ENCODE measurements at places on chromosomes 2 and 18.

DNA sequence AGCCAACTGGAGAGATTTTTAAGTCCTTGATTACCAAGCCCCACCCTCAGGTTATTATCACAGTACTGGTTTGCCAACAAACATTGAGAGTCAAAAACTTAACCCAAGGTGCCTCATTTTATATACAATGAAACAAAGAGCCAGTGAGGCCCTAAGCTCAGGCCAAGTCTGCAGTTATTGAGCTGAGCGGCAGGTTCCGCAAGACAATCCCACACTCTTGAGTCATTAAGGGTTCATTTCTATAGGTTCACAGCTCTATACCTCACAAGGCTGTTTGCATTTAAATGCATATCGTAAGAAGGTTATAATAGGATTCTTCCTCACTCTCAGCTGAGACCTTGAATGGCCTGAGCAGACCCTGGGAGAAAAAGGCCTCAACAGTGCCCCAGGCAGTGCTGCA, 268.4 kb upstream of the RGPD4 start:
- no peak for DNase-seq

DNA sequence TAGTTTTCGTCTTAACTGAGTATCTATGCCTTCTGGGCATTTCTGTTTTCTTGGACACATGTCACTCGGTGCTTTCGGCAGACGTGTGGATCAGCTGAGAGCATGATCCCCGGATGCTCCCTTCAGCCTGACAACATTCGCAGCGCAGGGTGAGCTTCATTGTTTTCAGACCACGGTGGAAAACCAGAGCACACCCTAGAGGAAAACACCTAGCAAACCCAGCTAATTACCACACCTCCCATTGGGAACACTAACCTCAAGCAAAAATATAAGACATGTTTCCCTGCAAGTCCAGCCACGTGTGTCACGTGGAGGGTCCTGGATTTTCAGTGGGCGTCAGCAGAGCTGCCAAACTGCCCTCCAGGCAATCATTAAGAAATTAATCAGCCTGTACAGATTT, 31.0 kb downstream of the ANKRD29 start:
- no peak for DNase-seq

DNA sequence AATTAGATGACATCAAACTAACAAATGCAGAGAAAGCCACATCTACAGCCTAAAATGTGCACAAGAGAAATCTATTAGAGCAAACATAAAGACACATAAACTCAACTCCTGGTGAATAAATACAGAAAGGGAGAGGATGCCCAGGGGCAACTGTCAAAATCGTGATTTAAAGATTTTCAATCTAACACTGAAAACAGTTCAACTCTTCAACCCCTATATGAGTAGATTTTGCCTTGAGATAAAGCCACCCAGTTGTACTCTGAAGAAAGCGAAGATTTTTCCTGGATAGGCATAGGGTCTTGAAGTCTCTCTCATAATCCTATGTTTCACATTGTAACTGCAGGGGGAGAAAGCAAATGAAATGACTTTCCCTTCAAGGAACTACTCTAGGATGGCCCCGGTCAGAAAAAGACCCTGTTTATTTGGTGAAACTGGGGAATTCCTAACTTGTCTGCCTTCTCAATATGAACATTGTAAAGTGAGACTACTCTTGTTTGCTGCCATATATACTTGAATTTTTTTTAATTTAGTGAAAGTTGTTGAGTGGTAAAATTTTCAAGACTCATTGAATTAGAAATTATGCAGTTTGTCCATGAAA, 226.7 kb downstream of the ERBB4 start:
- DNase-seq, result no peak

GRCh38 chr18:76564117-76564516, 69.1 kb upstream of the ZNF516 start:
- DNase-seq, result no peak

- DNase-seq, result no peak
Observed at GRCh38 chr2:151649966-151650365, 84.3 kb downstream of the NEB start.

GRCh38 chr18:79645291-79645983, 34.2 kb upstream of the CTDP1 start:
- no peak for DNase-seq

DNA sequence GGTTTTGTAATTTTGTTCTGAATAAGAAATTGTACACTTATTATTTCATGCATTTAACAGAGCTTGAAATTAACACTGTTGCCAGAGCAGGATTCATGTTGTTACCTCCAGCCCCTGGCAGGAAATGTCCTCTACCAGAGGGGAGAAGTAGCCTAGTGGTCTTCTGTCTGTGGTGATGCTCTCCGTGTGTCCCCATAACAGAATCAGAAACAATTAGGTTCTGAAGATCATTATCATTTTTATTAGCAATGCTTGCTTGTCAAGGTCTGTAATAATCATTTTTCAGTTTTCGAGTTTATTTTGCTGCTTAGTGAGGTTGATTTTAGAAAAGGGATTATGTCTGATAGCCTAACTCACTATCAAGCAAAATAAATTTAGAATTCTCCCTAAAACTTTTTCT, 116.6 kb upstream of the CNTNAP5 start:
- no peak for DNase-seq

DNA sequence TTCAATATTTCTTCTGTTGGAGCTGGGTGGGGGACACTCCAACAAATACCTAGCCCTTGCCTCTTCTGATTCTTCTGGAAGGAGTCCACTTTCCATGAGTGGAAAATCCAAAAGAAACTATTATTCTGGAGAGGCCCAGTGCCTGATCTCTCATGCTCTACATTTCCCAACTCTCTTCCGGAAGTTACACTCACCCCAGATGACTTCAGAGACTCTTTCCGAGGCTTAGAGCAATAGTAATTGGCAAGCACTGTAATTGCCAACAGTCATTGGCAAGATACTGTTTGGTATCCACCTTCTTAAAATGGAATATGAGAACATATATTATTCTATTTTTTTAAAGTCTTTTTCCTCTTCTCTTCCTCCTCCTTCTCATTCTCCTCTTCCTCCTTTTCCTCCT, 60.5 kb upstream of the CYRIA start:
- DNase-seq, result no peak

DNA sequence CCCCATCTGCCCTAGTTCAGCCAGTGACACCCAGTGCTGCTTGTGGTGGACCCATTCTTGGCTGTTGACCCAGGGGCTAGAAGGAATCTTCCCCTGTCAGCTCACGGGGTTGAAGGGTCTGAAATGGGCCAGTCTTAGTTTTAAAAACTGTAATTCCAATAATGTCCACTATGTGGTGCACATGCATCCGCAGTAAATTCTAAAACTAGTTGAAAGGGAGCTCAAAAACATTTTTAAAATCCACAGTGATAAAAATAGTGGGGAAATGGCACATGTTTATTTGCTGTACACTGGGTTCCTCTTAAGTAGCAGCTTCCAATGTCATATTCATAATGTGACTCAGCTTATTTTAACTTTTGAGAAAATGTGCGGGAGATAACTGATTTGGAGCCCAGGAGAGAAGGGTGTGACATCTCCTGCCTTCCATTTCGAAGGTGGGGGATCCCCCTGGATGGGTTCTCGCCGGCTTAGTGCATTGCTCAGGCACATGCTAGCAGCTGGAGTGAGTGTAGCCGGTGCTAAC, 32.8 kb downstream of the GRHL1 start:
- peak; percentile 24 for DNase-seq

GRCh38 chr18:9653390-9653789, 39.0 kb upstream of the PPP4R1 start:
- DNase-seq, result peak; percentile 86

GRCh38 chr2:237735798-237736197, 62.8 kb upstream of the RBM44 start:
- DNase-seq, result no peak

DNA sequence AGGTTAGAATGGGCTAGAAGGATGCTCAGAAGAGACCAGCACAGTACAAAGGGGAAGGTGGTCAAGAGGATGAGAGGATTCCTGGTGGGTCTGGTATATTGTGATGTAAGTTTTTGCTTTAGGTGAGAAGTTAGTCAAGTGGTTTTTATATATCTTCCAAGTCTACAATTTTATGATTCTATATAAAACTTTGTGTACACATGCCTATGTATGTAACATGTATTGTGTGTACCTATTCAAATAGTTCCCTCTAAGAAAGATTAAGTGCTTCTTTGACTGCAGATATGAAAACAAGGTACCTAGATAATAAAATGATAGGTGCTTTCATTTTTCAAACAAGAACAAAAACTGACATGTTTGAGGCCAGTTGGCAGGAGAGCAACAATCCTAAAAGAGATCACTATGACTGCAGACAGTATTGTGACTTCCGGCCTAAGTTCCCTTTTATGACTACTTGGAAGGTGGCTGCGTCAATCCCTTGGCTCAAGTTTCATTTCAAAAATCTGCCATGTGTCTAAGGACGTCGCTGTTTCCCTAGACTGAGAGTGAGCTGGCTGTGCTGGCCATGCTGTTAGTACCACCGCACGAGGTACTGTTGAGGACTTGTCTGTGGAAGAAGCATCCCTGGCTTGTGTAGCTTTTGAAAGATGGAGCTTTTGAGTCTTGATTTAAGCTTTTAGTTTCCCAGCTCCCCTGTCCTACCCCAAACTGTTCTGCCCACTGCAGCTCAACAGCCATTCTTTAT, 123.1 kb downstream of the PRPF40A start:
- no peak for DNase-seq

- DNase-seq, result no peak
Observed at GRCh38 chr2:208064220-208064961, 39.1 kb upstream of the PLEKHM3 start.

- no peak for DNase-seq
Observed at GRCh38 chr2:149473521-149473920, 114.1 kb downstream of the MMADHC start.

DNA sequence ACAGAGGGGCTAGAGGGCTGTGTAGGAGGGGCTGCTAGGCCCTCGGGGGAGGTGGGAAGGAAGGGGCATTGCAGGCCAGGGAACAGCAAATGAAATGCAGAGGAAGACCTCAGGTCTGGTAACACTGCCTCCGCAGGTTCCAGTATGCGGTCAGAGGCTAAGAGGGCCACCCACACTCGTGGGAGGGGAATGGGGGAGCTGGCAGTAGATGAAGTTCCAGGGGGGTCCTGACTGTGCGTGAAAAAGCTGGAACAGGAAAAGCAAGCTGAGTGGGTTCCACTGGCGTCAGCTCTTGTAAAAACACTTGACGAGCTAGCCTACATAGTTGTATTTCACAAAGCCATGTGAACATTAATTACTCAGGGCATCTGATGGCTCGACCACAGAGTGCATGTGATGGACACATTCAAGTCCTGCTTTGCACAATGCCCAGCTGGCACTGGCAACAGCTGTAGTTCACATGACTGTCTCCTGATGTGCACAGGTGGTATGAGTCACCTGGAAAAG, 29.0 kb upstream of the PTPN4 start:
- no peak for DNase-seq

GRCh38 chr2:82781176-82781915, 1677.7 kb downstream of the SUCLG1 start:
- DNase-seq, result no peak

GRCh38 chr18:68314403-68314802, 400.5 kb downstream of the TMX3 start:
- no peak for DNase-seq

- DNase-seq, result no peak
Observed at GRCh38 chr2:28248511-28248910, 144.1 kb upstream of the FOSL2 start.

GRCh38 chr2:213189001-213189899, 37.8 kb upstream of the IKZF2 start:
- peak; percentile 0 for DNase-seq

GRCh38 chr2:5766561-5766960, 74.4 kb downstream of the SOX11 start:
- no peak for DNase-seq

- no peak for DNase-seq
Observed at GRCh38 chr18:10745971-10746370, 220.1 kb downstream of the NAPG start.

DNA sequence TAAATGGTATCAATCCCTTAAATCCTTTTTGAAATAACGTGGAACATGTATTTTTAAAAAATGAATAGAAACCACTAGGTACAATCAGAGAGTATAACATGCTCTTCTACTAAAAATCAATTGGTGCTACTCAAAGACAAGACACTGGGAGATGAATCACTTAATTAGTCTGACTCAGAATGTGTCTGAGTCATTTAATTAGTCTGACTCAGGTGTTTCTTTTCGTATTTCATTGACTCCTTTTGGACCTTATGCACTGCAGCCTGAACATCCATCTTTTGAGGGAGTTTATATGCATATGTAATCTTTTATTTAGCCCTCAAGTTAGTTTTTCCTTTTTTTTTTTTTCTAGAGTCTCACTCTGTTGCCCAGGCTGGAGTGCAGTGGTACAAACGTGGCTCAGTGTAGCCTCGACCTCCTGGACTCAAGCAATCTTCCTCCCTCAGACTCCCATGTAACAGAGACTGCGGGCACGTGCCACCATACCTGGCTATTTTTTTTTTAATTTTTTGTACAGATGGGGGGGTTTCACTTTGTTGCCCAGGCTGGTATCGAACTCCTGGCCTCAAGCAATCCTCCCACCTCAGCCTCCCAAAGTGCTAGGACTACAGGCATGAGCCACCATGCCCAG, 26.5 kb downstream of the PPP4R3B start:
- no peak for DNase-seq

DNA sequence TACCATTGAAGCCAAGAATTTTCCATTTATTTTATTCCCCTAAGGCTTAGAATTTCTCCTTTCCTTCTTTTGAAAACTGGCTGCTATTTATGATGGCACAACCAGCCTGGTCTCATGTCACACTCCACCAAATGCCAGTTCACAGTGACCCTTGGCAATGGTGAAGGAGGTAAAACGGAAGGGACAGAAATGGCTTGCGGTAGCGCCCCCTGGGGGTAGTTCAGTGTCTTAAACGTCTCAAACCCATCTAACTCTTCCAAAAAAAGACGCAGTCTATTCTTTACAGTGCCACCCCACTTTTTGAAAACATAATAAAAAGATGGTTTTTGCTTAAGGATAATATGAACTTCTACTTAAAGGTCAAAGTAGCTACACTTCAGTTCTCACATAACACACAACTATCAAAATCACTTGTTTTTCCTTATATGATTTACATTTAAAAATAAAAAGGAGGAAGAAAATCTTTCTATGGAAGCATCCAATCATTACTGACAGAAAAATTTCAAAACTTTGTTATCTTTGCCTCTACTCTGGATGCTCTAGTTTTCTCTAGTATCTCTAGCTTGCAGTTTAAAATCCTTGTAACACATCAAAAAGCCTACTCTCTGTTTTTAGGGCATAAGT, 28.0 kb downstream of the PNO1 start:
- DNase-seq, result no peak

Measured in globus pallidus (tissue), 1 donor.